Activated CD8-positive, alpha-beta memory T cell treated with anti-CD3 and anti-CD28 coated beads, Interleukin-2, amount 50 U/mL, for 48 hours (primary cell): ENCODE measurements at places on chromosomes 12 and 14.
A peak's percentile ranks its signal among the peaks of the same experiment; 100 is the strongest.

DNA sequence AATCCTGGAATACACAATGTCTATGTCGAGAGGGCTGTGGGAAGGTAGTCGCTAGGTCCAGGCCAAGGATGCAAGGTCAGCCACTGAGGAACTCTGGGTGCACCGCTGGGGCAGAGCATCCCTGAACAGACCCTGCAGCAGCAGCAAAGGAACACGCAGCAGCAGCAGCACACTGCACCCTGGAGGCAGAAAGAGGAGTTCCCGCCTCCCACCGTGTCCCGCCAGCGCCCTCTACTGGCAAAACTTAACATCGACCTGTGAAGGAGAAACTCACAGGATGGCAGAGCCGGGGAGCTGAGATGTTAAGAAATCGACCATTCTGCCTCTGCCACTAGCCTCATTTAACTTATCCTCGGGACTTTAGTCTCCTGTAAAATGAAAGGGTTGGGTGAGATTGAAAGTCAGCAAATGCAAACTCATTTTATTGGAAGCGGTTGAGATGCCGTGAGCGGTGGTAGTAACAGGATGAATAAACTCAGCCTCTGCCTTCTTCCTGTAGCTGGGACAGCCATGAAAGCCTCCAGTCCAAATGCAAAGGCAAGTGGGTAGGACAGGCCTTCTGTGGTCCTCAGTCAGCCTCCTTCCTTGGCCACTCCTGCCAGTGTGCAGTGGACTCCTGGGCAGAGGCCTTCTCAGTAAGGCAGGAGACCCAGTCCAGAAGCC lies 45.6 kb downstream of the STAB2 start:
- DNase-seq: peak; percentile 92

GRCh38 chr14:72443991-72444441 lies 449.9 kb downstream of the DPF3 start:
- DNase-seq: no peak

DNA sequence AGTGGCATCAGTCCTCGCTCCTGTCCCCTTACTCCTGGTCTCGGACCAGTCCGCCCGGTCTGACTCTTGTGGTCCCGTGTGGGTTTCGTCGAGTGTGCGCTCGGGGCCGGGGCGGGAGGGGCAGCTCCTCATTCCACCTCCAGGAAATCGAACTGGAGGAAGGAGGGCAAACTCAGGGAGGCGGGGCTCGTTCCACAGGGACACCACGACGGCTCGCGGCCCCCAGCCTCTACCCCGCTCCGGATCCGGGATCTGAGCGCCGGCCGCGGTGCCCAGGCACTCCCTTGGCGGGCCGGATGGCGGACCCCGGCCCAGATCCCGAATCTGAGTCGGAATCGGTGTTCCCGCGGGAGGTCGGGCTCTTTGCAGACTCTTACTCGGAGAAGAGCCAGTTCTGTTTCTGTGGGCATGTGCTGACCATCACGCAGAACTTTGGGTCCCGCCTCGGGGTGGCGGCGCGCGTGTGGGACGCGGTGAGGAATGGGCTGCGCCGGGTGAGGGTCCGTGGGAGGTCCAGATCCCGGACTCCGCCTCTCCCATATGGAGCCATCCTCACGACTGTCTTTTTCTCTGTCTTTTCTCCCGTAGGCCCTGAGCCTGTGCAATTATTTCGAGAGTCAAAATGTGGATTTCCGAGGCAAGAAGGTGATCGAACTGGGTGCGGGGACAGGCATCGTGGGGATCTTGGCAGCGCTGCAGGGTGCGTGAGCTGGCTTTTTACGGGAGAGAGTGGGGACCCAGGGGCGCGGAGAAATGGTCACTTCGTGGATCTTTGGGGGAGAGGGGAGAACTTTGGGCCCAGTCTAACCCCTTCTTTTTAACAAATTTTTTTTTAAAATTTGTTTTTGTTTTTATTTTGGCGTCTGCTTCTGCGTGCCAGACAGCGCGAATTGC lies at the start of gene EEF1AKMT3:
EEF1AKMT3 (plus strand) TSS at position 186 of the 894 bp plus-strand sequence; CDS start at position 297, 111 bp downstream.
- DNase-seq: no peak

DNA sequence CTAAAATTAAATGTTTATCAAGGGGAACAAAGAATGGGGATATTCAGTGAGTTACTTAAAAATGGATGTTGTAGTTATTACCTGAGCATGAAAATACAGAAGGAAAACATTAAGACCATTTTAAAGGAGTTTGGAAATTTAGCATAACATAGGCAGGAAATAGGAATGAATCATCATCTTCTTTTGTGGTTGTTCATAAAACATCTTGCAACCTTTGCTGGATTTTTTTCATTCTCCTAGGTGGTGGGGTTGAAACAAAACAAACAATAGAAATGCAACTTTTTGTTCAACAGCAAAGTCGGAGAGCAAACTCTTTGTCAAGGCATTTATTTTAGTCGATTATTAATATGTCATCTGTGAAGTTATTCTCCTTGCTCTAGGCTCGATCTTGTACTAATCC lies 275.1 kb downstream of the IPO8 start:
- no peak for DNase-seq

DNA sequence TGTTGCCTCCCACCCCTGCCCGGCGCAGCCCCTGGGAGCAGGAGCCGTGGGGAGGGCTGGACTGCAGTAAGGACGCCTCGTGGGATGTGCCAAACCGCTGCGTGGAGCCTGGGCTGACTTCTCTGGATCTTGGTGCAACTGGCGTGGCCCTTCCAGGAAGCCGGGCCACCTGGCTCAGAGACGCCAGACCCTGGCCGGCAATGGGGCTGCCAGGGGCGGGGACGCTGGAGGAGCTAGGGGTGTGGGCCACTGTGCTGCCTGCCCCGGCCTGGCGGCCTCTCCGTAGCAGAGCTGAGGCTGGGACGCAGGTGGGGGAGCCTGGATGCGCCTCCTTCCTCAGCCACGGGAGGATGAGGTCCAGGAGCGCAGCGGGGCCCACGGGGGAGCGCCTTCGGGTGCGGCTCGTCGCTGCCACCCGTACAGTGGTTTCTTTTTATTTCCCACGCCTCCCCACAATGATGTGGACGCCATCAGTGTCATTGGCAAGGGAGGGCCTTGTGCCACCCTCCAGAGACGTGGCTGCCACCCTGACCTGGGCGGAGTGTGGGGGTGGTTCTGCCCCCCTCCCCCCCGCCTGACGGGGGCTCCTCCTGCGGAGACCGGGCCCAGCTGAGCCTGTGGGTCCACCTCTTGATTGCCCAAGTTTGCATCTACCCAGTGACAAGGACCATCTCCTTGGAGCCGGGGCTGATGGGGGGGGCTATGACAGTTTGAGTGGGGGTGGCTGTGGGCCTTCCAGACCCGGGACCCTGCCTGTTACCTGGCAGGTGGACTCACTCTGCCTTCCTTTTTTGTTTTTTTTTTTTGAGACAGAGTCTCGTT lies 11.3 kb downstream of the DDX51 start:
- no peak for DNase-seq
